ENCODE measurements at places on chromosomes 6 and 20.

DNA sequence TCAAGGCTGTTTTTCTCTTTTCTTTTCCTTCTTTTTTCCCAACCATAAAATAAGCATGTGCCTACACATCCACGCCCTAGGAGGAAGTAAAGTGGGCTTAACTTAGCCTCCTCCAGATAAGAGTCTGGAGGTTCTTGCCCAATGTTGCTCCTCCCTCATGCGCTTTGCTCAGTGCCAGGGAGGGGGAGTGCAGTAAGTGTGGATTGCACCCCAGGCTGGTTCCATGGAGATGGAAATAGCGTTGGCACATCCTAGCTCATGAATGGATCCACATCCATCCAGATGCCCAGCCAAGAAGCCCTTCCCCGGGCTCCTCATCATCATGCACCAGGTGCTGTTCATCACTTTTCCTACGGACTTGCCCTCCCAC lies 58.2 kb downstream of the NEDD9 start:
- no peak for DNase-seq

- DNase-seq = no peak
Observed at GRCh38 chr6:62391358-62391757, 105.3 kb upstream of the KHDRBS2 start.

GRCh38 chr6:106324726-106325335 lies 729 bp downstream of the ATG5 start:
- DNase-seq = no peak

DNA sequence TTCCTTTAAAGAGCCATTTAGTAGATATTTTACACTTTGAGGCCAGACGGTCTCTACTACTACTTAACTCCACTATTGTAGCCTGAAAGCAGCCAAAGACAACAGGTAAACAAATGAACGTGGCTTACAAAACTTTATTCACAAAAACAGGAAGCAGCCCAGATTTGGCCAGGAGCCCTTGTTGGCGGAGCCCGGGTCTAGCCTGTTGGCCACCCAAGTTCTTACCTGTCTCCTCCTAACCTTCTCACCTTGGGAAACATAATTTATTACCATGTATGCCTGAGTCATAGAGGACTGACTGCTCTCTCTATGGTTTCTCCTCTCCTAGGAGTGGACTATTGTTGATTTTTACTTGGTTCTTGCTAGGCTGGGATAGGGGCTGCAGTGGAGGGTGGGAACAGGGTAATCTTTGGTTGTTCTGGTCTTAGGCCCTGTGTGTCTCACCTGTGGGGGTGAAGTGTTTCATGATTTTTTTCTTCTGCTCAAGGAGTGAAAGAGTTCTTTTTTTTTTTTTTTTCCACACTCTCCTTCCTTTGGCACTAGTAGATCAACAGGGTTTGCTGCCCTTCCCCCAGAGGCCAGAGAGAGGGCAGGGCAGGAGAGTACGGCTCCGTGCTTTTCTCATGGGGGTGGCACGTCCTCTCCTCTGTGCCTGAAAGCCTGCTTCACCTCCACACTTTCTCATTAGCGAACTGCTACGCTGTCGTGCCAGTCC lies 90.0 kb downstream of the RPP40 start:
- no peak for DNase-seq

- DNase-seq = no peak
Observed at GRCh38 chr6:117298941-117299340, 33.6 kb downstream of the VGLL2 start.
